Naive thymus-derived CD8-positive, alpha-beta T cell (primary cell): ENCODE measurements at places on chromosomes 16 and 17.

DNA sequence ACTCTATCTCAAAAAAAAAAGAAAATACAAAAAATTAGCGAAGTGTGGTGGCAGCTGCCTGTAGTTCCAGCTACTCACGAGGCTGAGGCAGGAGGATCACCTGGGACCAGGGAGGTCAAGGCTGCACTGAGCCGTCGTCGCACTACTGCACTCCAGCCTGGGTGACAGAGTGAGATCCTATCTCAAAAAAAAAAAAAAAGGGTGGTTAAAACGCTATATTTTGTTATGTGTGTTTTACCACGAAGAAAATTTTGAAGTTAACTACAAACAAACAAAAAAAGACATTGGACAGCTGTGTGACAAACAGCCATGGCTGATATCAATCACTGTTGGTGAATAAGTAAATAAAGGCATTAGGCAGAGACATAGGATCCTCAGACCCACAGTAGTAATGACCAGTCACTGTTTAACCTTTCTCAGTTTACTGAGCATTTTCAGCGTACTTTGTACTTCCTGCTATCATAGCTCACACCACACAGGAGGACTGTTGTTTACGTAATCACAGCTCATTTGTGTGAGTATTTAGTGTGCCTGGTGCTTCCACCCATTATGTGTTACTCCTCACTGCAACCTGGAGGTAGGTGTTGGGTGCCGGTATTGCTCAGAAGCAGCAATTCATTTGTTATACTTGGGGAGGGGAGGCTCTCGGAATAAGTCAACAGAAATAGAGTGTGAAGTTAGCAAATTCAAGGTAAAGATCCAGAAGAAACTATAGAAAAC lies 55.4 kb downstream of the COPRS start:
- DNase-seq = no peak

DNA sequence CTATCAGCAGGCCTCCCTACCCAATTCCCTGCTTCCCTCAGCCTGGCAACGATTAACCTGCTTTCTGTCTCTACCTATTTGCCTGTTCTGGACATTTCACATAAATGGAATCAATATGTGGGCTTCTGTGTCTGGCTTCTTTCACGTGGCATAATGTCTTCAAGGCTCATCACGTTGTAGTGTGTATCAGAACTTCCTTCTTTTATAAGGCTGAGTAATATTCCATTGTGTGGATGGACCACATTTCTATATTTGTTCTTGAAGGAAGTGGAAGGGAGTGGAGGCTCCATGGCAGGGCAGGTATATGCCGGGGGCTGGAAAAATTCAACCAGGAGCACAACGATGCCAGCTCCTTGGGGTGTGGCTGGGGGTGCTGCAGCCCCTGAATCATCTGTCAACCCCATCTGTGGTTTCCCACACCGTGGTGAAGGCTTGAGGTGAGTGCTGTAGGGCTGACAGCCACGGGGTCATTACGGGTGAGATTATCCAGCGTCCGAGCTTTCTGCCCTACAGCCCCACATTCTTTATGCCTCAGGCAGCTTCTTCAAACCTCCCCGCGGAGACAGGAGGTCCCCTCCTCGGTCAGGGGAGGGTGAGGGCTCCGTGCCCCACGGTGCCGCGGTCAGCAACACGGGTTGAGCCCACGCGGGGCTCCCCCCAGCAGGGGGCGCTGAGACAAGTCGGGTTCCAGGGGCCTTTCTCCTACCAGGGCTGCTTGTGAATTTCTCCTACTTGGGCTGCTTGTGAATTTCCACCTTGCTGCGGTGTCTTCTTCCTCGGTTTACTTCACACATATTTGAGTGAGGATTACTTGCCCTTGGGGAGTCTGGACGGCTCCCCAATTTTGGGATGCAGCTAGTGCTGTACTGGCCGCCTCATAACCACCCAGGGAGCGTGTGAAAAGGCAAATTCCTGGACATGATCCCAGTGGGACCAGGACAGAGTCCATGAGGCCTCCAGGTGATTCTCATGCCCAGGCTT lies 18.3 kb upstream of the WFIKKN2 start:
- DNase-seq = peak; percentile 78

DNA sequence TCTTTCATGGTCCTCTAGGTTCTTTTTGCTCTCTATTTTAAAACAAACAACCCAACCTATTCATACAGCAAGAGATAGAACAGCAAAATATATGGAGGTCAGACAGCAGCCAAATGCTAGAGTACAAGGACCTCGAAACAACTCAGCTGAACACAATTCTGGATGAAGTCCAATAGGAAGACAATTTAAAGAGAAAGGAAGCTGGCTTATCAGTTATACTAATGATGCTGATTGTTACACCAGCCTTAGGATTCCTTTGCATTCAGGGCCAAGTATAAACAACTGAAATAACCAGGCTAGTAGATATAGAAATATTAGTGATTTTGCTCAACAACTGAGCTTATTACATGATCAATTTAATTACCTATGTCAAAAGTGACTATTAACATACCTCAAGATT lies 2.5 kb downstream of the SSH2 start:
- DNase-seq = no peak

DNA sequence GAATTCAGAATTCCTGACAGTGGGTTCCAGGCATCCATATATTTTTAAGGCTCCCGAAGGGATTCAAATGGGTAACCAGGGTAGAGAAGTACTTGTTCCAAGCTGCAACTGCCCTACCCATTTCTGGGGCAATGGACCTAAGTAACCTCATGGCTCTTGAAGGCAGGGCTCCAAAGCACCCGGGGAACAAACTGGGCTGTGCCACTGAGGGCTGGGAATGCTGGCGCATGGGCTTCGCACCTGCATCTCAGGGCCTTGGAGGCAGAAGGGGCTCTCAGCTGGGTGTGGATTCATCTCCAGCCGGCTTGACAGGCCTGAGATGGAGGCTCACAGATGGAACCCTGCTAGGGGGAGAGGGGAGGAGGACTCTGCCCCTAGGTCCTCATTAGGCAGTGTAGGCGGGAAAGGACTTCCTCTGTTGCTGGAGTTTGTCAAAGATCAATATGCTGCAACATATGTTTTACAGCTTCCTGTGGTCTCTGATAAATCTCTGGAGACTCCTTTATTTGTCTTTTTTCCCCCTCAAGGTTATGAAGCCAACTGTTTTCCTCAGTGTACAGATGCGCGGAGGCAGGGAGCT lies 232.3 kb upstream of the NLRP1 start:
- no peak for DNase-seq

DNA sequence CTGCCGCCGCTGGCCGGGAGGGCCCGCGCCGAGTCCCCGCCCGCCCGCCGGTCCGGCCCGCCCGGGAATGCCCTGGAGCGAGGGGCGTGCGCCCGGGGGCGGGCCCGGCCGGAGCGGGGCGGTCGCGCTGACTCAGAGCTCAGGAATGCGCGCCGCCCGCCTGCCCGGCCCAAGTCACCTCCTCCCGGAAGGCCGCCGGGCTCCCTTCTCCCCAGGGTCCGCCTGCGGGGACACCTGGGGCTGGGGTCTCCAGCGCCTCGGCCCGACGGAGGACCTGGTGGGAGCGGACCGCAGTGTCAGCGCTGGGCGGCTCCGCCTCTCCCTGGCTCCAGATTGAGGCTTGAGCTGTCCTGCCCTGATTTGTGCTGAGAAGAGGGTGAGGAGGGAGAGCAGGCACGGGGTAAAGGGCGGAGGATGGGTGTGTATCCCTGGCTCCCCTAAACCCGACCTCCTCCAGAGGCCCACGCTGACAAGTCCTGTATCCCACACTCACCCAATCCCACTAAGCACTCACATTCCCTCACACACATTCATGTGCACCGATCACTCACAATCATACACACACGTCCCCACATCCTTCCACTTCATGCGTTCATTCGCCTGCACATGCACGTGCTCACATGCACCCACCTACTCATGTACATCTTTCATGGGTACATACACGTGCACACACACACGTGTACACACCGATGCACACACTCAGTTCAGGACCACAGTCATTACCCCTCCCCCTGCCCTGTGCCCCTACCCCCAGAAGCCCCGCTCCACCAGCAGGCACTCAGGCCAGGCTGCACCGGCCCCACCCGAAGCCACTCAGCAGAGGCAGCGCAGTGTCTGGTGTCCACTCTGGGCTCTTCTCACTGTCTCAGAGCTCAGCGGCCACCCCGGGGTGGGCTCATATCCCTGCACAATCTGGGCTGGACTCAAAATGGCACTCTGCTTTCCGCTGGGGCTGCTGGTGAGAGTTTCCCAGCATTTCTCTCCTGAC lies at the start of gene RHBDF1:
Gene RHBDF1 (minus strand): TSS at position 71 of the 988 bp plus-strand sequence. CDS start 7,616 bp downstream, outside the sequence.
- no peak for DNase-seq
